RKO (cell line): ENCODE measurements at places on chromosomes 6 and 20.
A peak's percentile ranks its signal among the peaks of the same experiment; 100 is the strongest.

GRCh38 chr6:157249826-157250225 lies 73.5 kb downstream of the TMEM242 start:
- no peak for DNase-seq

DNA sequence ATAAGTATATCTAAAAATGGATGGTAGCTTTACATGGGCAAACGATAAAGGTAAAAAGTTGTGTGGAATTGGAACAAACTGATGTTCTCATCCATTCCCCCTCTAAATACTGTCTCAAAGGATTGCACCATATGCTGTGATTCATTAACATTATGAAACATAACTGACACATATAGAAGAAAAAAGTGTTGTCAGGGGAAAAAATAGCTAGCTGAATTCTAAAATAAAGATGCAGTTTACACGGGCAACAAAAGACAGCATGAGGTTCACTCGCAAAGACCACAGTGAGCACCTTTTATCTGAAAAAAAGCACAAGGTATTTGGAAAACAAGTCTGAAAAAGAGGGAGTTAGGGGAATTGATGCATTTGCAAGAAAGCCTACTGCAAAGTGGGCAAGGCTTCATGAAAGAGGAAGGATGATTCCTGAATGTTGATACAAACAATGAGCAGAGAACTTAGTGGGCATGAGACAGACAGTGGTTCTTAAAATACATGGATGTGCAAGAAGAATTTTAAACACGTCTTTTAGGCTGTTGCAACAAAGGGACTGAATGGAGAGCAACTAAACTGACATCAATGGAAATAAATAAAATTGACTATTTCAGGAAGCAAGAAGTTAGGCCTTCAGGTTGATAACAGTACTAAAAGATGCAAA lies 280.9 kb downstream of the KIF16B start:
- DNase-seq = peak; percentile 14

GRCh38 chr6:13474360-13474759 lies 13.0 kb downstream of the GFOD1 start:
- DNase-seq = no peak

DNA sequence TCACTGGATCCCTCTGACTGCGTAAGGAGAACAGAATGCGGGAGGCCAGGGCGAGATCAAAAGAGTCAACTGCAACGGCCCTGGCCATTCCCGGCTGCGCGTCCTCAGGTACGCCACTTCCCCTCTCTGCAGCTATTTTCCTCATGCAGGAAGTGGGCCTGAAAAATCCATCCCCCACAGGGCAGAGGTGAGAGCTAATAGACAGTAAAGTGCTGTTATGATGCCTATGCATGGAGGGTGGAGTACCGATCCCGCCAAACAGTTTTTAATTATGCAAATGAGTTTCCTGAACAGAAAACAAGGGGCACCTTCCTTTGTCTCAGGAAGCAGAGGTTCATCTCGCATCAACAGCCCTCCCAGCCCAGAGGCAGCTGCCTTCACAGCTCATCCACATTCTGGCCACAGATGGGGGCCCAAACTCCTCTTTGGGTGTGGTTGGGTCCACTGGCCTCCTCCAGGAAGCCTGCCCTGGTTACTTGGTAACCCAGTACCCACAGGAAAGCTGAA lies 9.3 kb downstream of the PREX1 start:
- no peak for DNase-seq

GRCh38 chr6:24080711-24081110 lies 45.3 kb upstream of the NRSN1 start:
- no peak for DNase-seq

DNA sequence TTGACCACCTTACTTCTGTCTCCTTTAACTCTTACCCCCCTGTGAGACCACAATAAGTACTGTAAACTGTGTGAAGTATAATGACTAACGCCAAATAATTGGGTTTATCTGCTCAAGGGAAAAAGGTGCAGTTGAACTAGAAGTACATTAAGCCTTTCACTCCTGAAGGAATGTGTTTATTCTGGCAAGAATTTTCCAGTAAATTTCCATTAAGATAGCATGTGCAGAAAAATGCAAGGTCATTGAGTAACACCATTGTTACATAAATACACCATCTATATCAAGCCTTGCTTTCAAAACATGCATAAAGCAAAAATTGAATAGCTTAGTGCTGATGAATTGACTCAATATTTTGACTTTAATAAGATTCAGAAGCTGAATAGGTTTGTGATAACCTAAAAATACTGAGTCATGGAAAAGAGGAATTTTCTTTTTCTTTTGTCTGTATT lies 65.4 kb downstream of the ARHGAP18 start:
- no peak for DNase-seq

DNA sequence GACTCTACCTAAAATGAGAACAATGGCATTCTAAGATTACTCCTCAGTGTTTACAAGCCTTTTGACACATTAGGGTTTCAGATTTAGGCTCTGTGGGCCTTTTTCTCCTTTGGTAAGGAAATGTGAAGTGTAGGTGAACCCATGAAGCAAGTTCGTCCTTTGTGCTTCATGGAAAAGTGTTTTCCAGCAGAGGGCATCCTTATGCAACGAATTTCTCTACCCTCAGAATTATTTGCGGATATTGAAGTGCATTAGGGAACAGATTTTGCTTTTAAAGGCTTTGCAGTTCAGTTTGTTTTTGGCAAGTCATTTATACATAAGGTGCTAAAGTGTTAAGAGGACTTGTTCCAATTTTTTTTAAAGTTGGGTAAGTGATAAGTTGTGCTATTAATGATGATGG lies 55.7 kb upstream of the FERMT1 start:
- DNase-seq = peak; percentile 52

DNA sequence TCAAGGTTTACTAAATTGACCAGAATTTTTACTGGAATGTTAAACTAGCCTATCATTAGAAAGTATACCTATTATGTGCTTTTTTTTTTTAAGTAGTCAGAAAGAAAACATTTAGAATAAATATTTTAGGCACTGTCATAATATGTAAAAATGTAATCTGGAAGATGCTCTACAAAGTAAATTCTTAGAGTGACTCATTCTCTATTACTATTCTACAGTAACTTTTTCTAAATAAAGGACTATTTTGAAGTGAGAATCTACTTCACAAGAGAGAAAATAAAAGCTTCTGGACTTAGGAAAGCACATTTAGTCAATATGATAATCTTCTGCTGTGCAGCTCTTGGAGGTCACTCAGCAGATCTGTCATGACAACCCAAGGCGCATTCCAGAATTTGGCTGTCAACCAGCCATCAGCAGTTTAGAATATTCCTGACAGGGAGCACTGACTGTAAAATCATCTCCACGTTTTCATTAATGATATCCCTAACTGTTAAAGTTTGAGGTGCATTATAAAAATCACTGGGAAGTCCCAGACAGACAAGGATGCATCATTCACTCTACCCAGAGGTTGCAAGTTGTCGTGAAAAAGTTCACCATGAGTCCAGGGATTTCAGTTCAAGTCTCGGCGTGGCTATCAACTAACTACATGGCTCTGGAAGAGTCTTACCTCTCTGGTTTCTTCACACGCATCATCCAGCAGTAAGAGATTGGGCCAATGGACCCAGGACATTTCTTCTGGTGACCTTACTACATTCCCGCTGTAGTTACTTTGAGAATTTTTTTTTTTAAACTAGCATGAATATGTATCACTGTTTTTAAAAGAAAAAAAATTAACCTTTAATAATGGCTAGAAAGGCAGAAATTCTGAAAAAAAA lies 374.9 kb downstream of the GJA1 start:
- DNase-seq = no peak
